ENCODE measurements at places on chromosomes 16 and 17.

- DNase-seq = no peak
These were observed 115.4 kb downstream of the USP22 start for GRCh38 chr17:20927308-20927977.

DNA sequence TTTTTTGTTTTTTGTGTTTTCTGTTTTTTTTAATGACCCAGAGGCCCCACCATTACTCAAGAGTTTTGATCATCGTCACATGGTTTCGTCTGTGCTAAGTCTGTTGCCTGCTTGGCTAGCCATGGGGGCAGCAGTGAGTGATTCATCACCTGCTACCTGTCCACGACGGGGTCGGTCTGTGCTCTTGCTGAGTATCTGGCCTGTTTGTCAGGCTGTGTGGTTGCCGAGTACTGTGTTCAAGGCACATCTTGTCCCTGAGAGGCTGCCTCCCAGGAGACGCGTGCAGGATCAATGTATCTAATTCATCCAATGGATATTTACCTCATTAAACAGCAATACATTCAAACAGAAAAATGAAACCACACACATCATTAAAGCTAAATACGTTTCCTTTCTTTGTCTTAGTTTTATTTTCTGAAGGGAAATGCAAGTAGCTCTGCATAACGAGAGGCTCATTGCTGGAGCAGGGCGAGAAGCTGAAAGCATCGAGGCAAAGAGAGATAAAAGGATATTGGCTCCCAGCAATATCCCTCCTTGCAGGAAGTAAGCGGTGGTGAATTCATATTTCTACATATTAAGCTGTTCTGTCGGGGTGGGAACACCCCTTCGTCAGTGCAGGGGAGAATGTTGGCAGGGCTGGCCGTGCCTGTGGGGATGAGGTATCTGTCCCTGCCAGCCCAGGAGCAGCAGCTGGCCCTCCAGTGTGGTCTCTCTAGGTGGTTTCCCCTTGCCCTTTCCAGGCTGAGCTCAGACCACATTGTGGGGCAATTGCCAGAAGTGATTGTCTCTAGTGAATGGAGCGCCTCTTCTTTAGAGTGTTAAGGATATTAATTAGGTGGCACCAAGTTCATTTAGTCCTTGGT, 166.2 kb upstream of the ASIC2 start:
- DNase-seq = no peak

DNA sequence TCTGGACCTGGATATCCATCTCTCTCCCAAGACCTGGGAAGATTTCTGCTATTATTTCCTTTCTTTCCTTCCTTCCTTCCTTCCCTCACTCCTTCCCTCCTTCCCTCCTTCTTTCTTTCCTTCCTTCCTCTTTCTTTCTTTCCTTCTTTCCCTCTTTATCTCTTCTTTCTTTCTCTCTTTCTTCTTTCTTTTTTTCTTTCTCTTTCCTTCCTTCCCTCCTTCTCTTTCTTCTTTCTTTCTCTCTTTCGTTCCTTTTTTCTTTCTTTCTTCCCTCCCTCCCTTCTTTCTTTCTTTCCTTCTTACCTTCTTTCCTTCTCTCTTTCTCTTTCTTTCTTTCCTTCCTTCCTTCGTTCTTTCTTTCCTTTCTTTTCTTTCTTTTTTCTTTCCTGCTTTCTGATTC, 37.8 kb upstream of the N4BP1 start:
- DNase-seq = no peak

DNA sequence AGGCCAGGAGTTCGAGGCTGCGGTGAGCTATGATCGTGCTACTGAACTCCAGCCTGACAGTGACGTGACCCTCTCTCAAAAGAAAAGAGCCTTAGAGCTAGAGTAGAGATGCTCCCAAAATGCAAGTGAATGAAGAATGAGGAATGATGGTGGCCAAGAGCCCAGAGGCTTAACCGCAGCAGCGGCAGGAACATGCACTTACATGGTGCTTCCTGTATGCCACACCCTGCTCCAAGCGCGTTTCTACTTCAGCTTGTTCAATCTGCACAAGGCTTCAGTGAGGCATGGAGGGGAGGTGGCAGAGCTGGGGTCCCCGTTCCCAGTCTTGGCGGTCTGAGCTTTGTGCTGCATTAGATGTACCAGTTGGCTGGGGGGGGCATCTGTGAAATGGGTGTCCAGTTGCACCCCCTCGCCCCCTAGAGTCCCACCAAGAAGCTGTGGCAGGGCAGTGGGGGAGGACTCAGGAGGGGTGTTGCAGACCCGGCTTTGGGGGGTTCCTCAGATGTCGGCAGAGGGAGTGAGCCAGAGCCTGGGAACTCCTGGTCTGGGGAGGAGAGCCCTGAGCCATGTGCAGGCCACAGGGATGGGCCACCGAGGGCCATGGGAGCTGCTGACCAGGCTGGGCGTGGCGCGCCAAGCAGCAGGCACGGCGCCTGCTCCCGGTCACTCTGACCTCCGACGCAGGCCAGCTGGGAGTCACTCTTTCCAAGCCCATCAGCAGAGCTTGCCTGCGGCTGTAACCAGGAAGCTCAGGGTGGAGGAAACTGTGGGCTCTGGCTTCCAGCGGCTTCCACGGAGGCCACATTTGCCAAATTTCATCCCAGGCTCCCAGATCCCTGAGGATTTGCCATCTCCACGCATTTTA, 260.1 kb downstream of the PARN start:
- no peak for DNase-seq

DNA sequence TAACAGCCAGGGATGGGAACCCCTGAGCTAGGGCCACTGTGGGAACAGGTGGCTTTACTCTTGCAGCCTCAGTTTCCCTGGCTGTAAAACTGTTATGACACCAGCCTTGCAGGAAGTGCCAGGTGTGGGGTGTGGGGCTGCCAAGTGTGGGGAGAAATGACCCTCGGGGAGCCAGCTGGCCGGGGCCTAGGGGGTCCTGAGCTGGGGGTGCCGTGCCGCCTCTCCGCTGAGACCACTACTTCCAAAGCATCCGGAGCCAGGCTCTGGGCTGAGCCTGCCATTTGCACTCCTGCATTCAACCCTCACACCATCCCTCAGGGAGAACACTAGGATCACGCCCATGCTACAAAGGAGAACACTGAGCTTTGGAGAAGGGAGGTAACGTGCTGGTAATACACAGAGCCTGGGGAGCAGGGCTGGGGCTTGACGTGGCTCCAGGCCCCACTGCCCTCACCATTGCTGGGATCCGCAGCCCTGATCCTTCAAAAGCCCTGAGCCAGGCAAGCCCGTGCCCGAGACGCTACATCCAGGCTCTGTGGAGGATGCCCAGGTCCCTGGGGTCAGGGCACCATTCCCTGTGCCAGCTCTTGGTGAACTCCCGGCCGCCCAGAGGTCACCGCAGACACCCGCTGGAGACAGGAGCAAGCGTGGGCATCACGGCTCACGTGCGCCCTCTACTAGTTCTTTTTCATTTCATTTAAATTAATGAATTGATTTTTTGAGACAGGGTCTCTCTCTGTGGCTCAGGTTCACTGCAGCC, 28.8 kb upstream of the GINS2 start:
- DNase-seq = peak; percentile 24

- no peak for DNase-seq
These were observed 562.0 kb upstream of the GOT2 start for GRCh38 chr16:59295993-59296736.

- no peak for DNase-seq
These were observed 388.5 kb downstream of the CNTNAP4 start for GRCh38 chr16:76665571-76666275.

DNA sequence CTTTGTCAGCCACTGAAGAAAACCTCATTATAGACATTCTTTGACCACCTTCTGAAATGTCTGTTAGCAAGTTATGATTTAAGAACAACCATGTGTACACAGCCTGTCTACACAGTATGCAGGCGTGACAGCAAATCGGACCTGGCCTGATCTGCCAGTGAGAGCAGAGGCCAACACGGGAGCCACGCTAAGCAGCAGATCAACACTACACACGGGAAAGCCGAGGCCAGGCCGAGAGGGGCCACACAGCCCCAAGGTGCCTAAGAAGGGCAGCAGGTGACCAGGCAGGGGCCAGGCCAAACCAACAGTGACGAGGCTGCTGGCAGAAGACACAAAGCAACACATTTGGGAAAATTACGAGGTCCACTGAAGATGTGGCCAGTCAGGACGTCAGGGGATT, 16.3 kb upstream of the FAAP100 start:
- DNase-seq = no peak

GRCh38 chr17:10716218-10716617, 13.6 kb downstream of the TMEM220 start:
- no peak for DNase-seq

- no peak for DNase-seq
These were observed 7.9 kb upstream of the NGFR start for GRCh38 chr17:49487183-49487582.

DNA sequence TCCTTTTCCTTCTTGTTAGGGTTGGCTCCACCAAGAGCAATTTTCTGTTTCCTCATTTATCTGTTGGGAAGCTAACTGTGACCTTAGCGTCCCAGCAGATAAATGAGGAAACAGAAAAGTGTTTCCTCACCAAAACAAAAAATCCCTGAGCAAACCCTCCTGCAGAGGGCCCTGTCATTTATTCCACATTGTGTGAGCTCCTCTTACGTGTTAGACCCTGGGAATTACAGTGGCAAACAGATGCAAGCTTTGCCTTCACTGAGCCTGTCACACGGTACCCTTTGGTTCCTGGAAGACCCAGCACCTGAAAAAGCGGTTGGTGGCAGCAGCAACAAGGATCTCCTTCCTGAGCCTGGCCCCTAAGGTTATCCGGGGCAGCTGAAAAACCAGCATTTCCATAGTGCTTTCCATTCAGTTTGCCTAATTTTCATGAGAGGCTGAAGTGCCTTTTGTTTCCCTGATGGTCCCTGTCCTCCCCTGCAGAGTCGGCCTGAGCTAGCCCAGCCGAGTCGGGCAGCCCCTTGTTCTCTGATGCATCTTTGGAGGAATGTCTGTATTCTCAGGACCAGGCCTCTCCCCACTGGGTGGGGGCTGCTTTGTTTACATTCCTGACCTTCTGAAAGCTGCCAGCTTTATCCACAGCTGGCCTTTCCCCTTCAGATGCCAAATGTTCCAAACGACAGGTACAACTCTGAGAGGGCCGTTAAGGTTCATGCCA, 34.7 kb downstream of the YPEL2 start:
- no peak for DNase-seq

- DNase-seq = no peak
These were observed 25.7 kb downstream of the IRF8 start for GRCh38 chr16:85924675-85925074.

- no peak for DNase-seq
These were observed 112.0 kb upstream of the SMURF2 start for GRCh38 chr17:64773836-64774761.

- no peak for DNase-seq
These were observed 31.9 kb downstream of the UBE2O start for GRCh38 chr17:76421044-76421407.

GRCh38 chr17:58041161-58041560, 34.1 kb upstream of the SRSF1 start:
- no peak for DNase-seq

DNA sequence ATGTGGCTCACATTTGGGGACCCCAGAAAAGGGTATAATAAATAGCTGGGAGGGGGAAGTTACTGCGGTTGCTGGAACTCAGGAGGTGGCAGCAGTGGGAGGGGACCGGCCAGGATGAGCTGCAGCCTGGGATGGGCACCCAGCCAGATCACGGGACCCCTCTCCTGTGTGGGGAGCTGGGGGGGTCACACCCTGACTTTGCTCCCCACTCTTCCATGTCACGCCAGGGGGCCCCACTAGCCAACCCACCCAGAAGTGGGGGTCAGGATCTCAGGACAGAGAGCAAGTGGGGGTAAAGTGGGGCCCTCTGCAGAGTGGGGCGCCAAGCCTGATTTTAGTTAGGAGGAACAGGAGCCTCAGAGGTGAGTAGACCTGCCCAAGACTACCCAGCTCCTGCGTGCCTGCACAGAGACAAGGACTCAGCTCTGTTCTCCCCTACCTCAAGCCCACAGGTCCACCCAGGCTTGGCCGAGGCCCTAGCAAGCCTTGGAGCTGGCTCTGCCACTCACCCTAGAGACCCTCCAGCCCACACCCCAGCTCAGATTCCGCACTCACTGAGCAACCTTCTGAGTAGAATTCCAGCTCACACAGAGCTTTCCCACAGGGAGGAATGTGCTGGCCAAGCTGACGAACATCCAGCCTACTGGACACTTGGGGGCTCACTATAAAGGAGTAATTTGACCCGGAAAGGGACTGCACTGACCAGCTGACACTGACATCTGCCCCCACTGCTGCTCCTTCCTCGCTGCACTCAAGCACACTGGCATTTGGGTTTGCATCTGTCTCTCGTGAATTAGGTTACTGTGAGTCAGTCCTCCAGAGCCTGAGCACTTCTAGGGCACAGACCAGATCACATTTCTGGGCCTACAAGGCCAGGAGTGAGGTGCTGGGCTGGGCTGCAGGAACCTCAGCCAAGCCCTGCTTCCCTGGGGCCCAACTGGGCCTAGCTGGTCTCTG, 310.1 kb downstream of the C16orf95 start:
- no peak for DNase-seq

DNA sequence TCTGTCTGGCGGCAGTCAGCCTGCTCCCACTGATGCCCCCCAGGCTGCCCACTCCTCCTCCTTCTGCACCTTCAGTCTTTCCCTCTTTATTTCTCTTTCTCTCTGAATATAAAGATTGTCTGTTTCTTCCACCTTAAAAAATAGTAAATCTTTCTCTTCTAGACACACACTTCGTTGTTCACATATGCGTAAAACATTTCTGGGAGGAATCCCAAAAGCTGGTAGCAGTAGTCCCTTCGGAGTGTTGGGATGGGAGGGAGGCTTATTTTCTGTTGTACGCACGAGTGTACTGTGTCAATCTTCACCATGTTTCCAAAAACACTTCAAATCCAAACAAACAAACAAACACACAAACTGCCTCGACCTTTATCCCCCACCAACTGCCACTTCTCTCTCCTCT, 9.9 kb downstream of the OSBPL7 start:
- no peak for DNase-seq

DNA sequence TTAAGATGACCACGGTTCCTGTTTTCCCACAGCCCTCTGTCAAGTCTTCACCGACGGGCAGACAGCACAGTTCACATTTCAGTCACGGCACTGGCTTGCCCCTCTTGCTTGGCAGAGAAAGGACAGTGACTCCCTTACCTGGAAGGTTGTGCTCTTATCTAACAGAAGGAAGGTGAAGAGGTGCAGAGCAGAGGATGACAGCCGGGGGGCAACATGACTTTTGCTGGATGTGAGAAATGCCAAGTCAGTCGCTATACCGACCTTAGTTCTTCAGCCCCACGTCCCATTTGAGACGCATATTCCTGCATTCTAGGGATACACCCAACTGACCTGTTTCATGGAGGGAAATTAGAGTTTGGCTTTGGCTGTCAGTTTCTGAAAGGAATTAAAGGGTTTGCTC, 492.3 kb downstream of the NPIPA7 start:
- DNase-seq = no peak
